ENCODE measurements at places on chromosomes 5 and 9. TPM values are rescaled to one million over a fixed set of nuclear protein-coding genes. Genes with fewer than 3 reads are reported as not detected.

Gene QRFP
- not detected for total RNA-seq

GRCh38 chr9:75691408-75691807 lies 199.1 kb upstream of the PCSK5 start:
- no peak for DNase-seq

DNA sequence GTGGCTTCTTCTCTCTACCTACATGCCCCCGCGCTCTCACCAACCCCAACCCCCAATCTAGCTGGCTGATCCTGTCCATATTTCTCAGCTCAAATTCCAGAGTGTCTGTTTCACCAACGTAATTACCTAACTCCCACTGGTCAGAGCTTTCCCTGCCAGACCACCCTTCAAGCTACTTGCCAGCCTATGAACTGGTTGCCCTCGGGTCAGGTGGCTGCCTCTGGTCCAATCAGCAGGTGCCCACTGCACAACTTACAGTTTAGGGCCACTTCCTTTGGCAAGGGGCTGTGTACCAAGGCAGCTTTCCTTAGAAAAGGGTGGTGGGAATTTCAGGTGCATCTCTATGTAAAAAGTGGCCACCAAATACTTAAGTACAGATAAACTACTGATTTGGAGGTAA lies 92.2 kb upstream of the SLC30A5 start:
- no peak for DNase-seq

Gene LAMC3
- total RNA-seq = 0.20 TPM

DNA sequence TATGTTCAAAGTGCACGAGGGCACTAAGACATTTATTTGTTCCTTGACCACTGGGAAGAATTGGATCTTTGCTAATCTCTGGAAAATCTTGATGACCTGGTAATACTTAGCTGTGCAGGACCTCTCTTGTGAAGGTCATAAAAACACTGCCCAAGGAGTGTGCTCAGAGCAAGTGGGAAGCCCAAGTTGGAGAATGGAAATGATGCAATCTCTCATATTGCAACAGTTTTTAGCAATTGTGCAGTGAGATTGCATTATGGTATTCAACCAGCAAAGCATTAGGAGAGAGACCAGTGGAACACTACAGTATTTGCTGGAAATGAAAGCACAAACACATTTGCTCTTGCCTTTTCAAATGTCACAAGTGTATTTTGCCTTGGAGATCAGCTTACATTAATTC lies 34.5 kb downstream of the TXNDC8 start:
- no peak for DNase-seq

Gene GABRA1
- total RNA-seq = 0.41 TPM

Data from astrocyte (in vitro differentiated cells and primary cell).